RKO (cell line): ENCODE measurements at places on chromosomes 2 and 18.

DNA sequence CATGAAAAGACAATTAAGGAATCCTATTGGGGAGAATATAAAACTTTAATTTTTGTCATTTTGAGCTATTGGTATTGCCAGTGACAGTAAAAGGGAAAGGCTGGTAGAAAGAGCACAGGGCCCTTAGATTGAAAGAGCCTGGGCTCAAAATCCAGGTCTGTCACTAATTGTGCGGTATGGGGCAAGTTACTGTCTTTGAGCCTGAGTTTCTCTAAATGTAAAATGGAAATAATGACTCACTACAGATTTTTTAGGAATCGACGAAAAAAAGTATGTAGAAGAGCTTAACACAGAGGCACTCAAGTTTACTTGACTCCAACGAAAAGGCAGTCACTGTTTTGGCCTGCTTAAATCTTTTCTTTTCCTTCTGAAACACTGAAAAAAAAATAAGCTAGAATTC, 7.0 kb downstream of the NDUFV2 start:
- no peak for DNase-seq

DNA sequence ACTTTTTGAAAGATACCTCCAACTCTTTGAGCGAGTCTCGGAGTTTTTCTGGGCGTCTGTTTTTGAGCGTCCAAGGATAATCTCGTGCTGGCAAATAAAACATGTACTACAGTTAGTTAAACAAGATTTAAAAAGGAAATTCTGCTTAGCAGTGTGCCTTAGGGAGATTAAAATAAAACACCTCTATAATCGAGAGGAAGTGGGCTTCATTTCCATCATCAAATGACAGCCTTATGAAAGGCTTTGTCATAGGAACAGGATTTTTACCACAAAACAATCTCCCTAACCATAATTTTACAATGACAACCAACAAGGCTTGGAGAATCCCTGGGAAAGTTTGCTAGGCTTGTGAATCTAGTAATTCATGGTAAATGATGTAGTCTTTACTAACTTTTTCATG, 103.4 kb downstream of the WDPCP start:
- DNase-seq, result no peak

DNA sequence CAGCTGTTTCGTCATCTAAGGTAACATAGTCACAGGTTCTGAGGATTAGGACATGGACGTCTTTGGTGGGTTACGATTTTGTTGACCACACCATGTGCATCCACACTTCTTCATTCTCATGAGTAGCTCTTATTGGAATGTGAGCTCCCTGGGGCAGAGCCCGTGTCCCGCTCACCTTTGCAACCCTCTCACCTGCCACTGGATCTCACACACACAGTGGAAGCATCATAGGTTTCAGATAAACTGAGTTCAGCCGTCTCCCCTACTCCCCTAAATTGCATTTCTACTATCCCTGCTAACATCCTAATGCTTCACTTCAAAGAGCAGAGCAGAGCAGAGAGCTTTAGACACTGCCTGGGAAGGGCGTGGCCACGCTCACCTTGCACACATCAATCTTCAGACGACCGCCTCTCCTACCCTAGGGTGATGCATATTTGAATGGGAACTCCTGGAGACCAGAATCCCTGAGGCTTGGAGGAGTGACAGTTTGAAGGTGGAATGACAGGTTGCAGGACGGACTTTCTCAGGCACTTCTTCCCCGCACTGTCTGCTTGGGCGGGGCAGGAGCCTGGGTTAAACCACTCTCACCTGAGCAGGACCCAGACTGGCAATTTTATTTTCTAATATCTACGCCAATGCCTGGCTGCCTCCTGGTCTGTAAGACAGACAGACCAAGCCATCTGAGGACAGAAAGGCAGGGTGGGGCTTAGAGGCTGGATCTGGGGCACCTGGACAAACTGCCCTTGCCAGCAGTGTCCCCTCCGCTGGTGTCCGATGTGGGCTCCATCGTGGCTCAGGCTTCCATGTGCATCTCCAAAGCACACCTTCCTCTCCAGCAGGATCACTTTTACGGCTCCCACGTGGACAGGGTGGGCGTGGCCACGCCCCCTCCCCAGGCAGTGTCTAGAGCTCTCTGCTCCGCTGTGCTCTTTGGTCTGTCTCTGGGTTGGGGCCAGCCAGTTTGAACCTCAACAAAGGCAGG, 229.5 kb upstream of the COPS8 start:
- DNase-seq, result no peak

DNA sequence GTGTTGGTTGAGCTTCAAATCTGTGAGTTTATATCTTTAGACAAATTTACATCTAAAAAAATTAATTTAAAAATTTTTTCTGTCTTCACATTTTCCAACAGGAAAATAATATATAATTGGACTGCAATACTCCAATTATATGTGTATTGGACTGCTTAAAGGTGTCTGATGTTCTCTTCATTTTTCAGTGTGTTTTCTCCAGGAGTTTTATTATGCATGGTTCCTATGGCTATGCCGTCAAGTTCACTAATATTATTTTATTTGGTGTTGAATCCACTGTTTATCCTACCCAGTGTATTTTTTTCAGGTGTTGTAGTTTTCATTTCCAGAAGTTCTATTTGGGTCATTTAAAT, 62.1 kb upstream of the CTLA4 start:
- DNase-seq, result no peak

- no peak for DNase-seq
Measured at GRCh38 chr2:37389395-37389794, 45.0 kb downstream of the QPCT start.

DNA sequence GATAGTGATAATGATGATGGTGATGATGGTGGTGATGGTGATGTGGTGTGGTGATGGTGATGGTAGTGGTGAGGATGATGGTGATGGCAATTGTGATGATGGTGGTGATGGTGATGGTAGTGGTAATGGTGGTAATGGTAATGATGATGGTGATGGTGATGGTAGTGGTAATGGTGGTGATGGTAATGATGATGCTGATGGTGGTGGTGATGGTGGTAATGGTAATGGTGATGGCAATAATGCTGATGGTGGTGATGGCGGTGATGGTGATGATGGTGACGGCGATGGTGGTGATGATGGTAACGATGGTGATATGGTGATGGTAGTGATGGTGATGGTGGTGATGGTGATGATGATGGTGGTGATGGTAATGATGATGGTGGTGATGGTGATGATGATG, 45.0 kb downstream of the ALK start:
- no peak for DNase-seq

- no peak for DNase-seq
Measured at GRCh38 chr2:195017890-195018289, 639.1 kb upstream of the SLC39A10 start.

DNA sequence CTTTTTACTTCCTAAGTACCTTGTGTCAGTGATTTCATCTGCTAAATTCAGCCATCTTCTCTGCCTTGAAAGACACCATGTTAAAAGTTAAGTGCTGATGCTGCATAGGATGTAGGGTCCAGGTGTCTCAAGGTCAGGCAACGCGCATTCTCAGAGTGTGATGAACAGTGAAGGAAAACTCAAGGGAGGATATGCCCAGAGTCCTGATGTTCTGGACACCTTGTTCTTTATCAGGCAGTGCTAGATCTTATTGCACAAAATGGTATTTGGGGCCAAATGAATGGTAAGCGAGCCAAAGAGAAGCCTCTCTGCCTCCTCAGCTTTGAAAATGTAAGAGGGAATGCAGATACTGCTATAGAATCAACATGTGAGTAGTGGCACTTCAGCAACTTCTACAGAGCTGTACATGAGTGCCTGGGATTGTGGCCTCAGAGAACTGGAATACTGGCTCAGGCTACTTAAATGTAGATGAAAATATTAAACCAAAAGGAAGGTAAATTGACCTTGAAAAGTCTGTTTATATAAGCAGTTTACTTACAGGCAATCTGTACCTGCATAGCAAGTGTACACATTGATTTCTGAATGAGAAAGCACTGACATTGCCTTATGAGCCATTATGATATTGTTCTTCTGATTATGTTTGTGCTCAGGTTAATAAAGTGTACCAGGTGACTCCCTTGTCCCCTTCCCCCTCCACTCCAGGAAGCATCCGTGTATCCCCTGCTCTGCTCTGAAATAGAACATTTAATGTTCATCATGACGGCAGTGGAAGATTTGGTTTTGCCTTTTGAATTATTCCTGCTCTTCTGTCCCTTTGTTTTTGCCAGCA, 86.7 kb upstream of the RANBP2 start:
- no peak for DNase-seq

DNA sequence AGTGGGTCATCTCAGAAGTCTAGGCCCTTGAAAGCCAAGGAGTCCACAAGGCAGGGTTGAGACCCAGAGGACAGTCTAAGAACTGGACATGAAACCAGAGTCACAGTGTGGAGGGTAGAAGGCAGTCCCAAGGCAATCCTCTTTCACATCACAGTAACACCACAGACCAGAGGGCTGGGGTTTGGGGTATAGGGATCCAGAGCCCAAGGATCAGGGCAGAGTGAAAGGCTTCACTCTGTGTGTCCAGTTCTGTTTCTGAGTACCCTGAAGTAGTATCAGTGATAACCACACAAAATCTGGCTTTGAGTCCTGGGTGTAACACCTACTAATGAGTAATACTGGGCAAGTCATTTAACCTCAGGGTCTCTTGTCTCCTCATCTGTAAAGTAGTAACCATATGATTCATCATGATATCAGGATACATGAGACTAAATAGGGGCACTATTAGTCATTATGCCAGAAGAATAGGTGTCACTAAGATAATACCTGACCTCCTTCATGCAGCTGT, 91.0 kb downstream of the ICA1L start:
- DNase-seq, result peak; percentile 90

DNA sequence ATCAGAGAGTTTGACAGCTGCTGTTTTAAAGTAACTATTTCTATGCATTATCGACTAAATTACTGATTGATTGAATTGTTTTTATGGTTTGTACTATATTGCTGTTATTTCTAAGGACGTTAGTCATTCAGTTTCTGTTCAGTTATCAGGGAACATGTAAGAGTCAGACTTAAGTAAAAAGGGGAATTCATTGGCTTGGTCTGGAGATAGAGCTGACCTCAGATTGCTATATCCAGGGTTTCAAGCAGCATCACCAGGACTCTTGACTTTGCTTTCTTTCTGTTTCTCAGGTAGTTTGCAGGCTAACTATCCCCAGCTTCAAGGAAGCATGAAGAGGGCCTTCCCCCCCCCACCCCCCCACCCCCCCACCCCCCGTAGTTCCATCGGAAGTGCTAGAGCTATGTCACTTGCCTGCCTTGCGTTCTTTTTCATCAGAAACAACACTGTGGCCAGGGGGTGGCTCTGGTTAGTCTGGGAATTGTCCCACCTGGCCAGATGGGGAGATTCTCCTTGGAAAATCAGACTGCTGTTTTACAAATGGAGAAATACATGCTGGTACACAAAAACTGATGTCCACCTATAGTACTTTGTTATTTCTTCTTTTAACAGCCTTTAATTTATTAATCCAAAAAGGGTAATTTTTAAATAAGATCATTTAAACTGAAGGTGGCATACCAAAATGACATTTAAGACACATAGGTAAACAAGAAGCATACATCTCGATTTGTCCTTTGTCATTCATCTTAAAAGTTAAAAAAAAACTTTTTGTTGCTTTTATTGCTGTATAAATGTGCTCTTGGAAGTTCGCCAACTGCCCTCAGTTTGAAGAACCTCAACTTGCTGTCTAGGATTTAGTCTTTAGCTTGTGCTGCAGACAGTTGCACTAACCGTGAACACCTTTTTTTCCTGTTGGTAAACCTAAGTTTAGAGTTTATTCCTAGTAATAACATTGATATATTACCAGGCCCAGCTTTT, 9.4 kb downstream of the SMAD4 start:
- DNase-seq, result no peak

DNA sequence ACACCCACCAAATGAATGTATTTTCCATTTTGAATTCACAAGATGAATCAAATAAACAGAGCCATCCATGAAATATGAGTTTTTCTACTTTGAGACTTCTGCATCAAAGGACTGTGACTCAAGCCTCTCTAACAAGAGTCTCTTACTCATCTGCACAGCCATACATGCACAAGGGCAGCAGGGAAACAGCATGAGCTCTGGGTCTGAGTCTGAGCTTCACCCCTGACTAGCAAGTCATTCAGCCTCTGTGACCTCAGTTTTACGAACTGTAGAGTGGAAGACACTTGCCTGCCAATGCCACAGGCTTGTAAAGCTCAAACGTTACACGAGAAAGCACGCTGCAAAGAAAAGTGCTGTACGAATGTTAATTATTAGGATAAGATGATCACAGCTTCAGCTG, 42.9 kb downstream of the MREG start:
- DNase-seq, result peak; percentile 64

GRCh38 chr2:16507655-16508489, 157.8 kb downstream of the CYRIA start:
- DNase-seq, result peak; percentile 11

- DNase-seq, result no peak
Measured at GRCh38 chr2:174280596-174280995, 32.3 kb upstream of the OLA1 start.

DNA sequence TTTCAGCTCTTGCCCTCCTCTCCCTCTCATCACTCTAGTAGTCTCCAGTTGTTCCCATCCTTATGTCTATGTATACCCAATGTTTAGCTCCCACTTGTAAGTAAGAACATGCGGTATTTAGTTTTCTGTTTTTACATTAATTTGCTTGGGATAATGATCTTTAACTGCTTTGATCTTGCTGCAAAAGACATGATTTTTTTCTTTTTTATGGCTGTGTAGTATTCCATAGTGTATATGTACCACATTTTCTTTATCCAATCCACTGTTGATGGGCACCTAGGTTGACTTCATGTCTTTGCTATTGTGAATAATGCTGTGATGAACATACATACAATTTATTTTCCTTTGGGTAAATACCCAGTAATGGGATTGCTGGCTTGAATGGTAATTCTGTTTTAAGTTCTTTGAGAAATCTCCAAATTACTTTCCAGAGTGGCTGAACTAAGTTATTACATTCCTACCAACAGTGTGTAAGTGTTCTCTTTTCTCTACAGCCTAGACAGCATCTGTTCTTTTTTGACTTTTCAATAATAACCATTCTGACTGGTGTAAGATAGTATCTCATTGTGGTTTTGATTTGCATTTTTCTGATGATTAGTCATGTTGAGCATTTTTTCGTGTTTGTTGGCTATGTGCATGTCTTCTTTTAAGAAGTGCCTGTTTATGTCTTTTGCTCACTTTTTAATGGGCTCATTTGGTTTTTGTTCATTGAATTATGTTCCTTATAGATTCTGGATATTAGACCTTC, 179.6 kb upstream of the SLC39A10 start:
- DNase-seq, result no peak

- DNase-seq, result no peak
Measured at GRCh38 chr2:141187075-141187439, 943.8 kb downstream of the LRP1B start.

DNA sequence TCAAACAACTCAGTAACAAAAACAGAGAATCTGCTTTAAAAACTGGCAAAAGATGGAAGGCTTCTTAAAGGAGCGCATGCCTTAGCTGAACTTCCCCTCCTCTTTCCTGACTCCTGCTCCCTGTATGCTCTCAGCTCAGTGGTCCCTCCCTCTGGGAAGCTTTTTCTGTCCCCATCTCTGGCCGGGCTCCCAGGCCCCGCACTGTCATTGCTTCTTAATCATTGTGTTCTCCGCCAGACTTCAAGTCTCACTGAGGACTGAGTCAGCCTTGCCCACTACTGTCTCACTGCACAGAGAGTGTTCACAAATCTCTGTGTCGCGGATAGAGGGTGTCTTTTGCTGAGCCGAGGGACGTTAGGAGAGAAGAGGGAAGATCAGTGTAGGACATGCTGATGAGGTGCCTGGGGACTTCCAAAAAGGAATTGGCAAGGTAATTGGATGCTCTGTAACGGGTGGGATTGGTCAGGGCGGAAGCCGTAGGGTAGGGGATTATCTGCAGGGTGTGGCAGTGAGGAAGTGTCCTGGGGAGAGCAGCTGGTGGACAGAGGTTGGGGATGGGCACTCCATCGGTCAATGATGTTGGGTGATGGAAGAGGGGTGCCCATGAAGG, 16.2 kb downstream of the TOGARAM2 start:
- DNase-seq, result no peak
